ENCODE measurements at places on chromosomes 6 and 20. TPM values are rescaled to one million over a fixed set of nuclear protein-coding genes. Genes with fewer than 3 reads are reported as not detected.

Gene SPTLC3
- total RNA-seq: 5.6 TPM

Gene ECT2L
- not detected for total RNA-seq

Gene FLRT3
- total RNA-seq: 6.9 TPM

Gene SIRPG
- total RNA-seq: not detected

Gene TFAP2D
- total RNA-seq: not detected

DNA sequence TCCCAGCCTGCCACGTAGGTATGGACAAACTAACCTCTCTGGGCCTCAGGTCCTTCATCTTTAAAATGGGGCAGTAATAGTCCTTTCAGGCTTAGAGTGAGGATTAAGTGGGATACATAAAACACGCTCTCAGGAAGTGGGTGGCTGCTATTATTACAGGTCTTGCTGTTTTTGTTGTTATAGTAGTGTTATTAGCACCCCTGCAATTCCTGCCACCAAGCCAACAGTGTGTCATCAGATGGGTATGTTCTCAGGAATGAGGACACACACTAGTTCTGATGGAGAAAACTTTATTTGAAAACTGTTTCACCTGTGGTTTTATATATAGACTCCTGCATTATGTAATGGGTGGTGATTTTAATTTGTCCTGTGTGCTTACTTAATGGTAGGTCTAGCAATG, 131.7 kb downstream of the LRRC1 start:
- H3K27ac ChIP-seq: no peak overlapping the region
- H3K4me1 ChIP-seq: peaks cover 16% of the 10 kb centered on the region
- H3K27me3 ChIP-seq: no peaks in the 10 kb centered on the region
- H3K36me3 ChIP-seq: no peaks in the 10 kb centered on the region
- no peak overlapping the region for H3K4me3 ChIP-seq
- DNase-seq: peak; percentile 72

DNA sequence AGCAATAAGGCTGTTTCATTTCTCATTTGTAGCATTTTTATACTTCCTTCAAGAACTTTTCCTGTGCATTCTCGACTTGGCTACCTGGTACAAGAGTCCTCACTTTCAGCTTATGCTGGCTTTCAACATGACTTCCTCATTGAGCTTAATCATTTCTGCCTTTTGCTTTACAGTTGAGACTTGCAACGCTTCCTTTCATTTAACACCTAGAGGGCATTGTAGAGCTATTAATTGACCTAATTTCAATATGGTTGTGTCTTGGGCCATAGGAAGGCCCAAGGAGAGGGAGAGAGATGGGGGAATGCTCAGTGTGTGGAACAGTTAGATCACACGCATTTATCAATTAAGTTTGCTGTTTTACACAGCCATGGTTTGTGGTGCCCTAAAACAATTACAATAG, 37.2 kb downstream of the SLC22A2 start:
- H3K27me3 ChIP-seq: no peaks in the 10 kb centered on the region

- H3K36me3 ChIP-seq: no peaks in the 10 kb centered on the region
- no peak overlapping the region for H3K4me3 ChIP-seq
- H3K27me3 ChIP-seq: no peaks in the 10 kb centered on the region
- H3K4me1 ChIP-seq: no peaks in the 10 kb centered on the region
- no peak for DNase-seq
- H3K27ac ChIP-seq: no peak overlapping the region
These were observed 58.9 kb downstream of the ID4 start for GRCh38 chr6:19895866-19896692.

GRCh38 chr6:20454204-20454824, 52.6 kb downstream of the E2F3 start:
- H3K4me1 ChIP-seq: peaks cover 9% of the 10 kb centered on the region
- no peak for DNase-seq
- no peak overlapping the region for H3K4me3 ChIP-seq
- H3K27ac ChIP-seq: no peak overlapping the region

DNA sequence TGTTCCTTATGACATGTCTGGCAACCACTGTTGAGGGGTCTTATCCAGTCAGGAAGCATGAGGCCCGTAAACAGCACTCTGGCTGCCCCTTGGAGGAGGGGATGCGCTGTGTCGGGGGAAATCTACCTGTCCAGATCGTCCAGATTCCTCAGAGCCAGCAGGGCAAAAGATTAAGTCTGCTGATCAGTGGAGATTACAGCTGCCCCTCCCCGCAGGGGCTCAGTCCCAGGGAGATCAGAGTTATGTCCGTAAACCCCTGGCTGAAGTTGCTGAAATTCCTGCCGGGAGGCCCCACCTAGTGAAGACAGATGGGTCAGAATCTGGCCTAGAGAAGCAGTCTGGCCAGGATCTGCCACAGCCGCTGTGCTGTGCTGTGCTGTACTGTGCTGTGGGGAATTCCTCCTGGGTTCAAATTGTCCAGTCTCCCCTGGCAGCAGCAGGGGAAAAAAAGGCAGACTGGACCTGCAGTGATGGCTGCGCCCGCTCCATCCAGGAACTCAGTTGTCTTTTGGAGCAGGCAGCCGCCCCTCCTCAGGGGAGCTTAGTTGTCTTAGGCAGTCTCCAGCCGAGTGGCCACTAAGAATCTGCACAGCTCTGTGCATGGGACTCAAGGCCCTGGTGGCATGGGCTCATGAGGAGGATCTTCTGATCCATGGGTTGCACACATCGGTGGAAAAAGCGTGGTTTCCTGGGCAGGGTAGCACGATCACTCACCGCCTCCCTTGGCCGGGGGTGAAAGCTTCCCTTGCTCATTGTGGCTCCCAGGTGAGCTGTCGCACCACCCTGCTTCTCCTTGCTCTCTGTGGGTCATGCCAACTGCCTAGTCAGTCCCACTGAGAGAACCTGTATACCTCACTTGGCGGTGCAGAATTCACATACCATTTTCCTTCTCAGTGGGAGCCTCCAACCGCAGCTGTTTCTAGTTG, 1368.8 kb upstream of the ADGRB3 start:
- H3K27ac ChIP-seq: no peak overlapping the region
- no peak for DNase-seq
- H3K36me3 ChIP-seq: no peaks in the 10 kb centered on the region
- H3K27me3 ChIP-seq: no peaks in the 10 kb centered on the region
- no peaks in the 10 kb centered on the region for H3K4me1 ChIP-seq

- no peak overlapping the region for H3K27ac ChIP-seq
- no peaks in the 10 kb centered on the region for H3K27me3 ChIP-seq
- DNase-seq: no peak
- H3K4me3 ChIP-seq: no peak overlapping the region
- no peaks in the 10 kb centered on the region for H3K36me3 ChIP-seq
These were observed 594.8 kb upstream of the ARID1B start for GRCh38 chr6:156182356-156182755.

DNA sequence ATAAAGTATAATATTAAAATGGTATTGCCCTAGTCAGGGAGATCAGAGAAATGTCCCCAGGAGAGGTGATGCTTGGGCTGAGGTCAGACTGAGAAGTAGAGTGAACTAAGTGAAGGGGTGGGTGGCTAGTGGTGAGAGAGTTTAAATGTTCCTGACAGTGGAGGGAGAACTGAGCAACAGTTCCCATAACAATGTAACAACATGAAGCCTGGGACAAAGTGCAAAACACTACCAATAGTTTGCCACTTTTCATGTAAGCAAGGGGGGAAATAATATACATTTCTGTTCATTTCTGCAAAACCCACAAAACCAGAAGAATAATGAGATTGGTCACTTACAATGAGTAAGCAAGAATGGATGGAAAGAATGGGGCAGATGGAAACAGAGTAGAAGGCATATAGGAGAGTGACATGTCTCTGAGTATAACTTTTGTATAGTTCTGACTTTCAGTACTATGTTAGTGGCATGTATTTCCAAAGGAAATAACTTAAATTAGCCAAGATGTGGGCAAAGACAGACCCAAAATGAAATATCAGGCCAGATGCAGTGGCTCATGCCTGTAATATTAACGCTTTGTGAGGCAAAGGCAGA, 13.3 kb upstream of the FAXC start:
- H3K4me3 ChIP-seq: no peak overlapping the region
- peaks cover 3% of the 10 kb centered on the region for H3K27me3 ChIP-seq
- no peak for DNase-seq
- H3K36me3 ChIP-seq: no peaks in the 10 kb centered on the region
- H3K27ac ChIP-seq: no peak overlapping the region

GRCh38 chr6:99739526-99739925, 132.9 kb downstream of the PRDM13 start:
- no peaks in the 10 kb centered on the region for H3K4me1 ChIP-seq
- H3K27ac ChIP-seq: no peak overlapping the region

DNA sequence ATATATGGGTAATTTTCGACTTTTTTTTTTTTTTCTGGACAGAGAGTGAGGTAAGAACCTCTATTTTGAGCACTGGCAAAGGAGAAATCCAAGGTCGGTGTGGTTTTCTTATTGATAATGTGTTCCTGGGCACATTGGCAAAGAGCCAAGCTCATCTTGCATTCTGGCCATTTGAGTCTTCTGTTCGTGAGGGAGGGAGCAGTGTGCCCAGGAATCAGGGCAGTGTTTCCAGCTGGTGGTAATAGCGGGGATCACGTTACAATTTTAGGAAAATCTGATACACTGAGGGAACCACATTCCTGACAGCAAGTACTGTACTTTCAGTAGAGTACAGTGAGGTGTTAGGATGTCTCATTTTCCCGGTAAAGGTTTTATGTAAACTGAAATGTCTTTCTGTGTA, 442.3 kb upstream of the MAP3K7 start:
- no peak overlapping the region for H3K4me3 ChIP-seq
- no peaks in the 10 kb centered on the region for H3K4me1 ChIP-seq
- no peak overlapping the region for H3K27ac ChIP-seq

- no peak overlapping the region for H3K27ac ChIP-seq
- no peak overlapping the region for H3K4me3 ChIP-seq
- no peaks in the 10 kb centered on the region for H3K27me3 ChIP-seq
These were observed 184.9 kb upstream of the TSHZ2 start for GRCh38 chr20:52787216-52787615.

- no peak for DNase-seq
- no peaks in the 10 kb centered on the region for H3K4me1 ChIP-seq
- no peak overlapping the region for H3K27ac ChIP-seq
- H3K4me3 ChIP-seq: no peak overlapping the region
- H3K36me3 ChIP-seq: no peaks in the 10 kb centered on the region
These were observed 32.7 kb upstream of the CST7 start for GRCh38 chr20:24916412-24916811.

- H3K27ac ChIP-seq: peak overlapping the region; percentile 64
- DNase-seq: peak; percentile 46
- H3K27me3 ChIP-seq: no peaks in the 10 kb centered on the region
- peaks cover 35% of the 10 kb centered on the region for H3K4me1 ChIP-seq
- H3K4me3 ChIP-seq: no peak overlapping the region
These were observed 607.3 kb upstream of the CITED2 start for GRCh38 chr6:139981768-139982181.

- DNase-seq: peak; percentile 50
- H3K27ac ChIP-seq: peak overlapping the region; percentile 26
- no peaks in the 10 kb centered on the region for H3K36me3 ChIP-seq
- no peaks in the 10 kb centered on the region for H3K27me3 ChIP-seq
- H3K4me1 ChIP-seq: peaks cover 3% of the 10 kb centered on the region
These were observed 784 bp downstream of the FKBP5 start for GRCh38 chr6:35687658-35688604.

- H3K4me1 ChIP-seq: no peaks in the 10 kb centered on the region
- no peak for DNase-seq
- H3K36me3 ChIP-seq: no peaks in the 10 kb centered on the region
- H3K27ac ChIP-seq: no peak overlapping the region
These were observed 11.4 kb downstream of the CAPN11 start for GRCh38 chr6:44169886-44170570.

- H3K27me3 ChIP-seq: no peaks in the 10 kb centered on the region
- DNase-seq: no peak
- H3K27ac ChIP-seq: no peak overlapping the region
- H3K36me3 ChIP-seq: peaks cover 45% of the 10 kb centered on the region
These were observed 10.8 kb downstream of the DDX27 start for GRCh38 chr20:49230021-49230420.

- no peaks in the 10 kb centered on the region for H3K36me3 ChIP-seq
- no peaks in the 10 kb centered on the region for H3K4me1 ChIP-seq
- no peak overlapping the region for H3K27ac ChIP-seq
- DNase-seq: no peak
These were observed 556.5 kb downstream of the DHX35 start for GRCh38 chr20:39518654-39519053.

DNA sequence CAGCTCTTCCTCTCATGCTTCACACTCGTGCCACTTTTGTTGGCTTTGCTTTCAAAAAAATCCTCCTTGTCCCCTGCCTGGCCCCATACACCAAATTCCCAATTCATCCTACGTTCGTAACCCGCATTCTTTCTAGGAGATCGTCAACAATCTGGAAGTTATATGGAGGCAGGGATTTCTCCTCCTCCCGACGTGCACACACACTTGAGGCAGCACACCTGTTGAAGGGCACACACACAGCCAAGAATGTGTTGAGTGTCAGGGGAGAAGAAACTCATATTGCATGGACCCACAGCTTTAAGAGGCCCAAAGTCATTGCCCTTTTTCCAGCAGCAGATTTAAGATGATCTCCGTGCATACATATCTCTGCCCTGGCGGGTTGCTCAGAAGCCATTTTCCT, 28.9 kb downstream of the THBS2 start:
- H3K4me1 ChIP-seq: peaks cover 9% of the 10 kb centered on the region
- H3K4me3 ChIP-seq: no peak overlapping the region
- peak overlapping the region; percentile 27 for H3K27ac ChIP-seq
- H3K36me3 ChIP-seq: peaks cover 46% of the 10 kb centered on the region

- peaks cover 3% of the 10 kb centered on the region for H3K27me3 ChIP-seq
- H3K36me3 ChIP-seq: no peaks in the 10 kb centered on the region
- H3K27ac ChIP-seq: no peak overlapping the region
- no peaks in the 10 kb centered on the region for H3K4me1 ChIP-seq
These were observed 22.7 kb upstream of the SCRT2 start for GRCh38 chr20:698276-698675.

DNA sequence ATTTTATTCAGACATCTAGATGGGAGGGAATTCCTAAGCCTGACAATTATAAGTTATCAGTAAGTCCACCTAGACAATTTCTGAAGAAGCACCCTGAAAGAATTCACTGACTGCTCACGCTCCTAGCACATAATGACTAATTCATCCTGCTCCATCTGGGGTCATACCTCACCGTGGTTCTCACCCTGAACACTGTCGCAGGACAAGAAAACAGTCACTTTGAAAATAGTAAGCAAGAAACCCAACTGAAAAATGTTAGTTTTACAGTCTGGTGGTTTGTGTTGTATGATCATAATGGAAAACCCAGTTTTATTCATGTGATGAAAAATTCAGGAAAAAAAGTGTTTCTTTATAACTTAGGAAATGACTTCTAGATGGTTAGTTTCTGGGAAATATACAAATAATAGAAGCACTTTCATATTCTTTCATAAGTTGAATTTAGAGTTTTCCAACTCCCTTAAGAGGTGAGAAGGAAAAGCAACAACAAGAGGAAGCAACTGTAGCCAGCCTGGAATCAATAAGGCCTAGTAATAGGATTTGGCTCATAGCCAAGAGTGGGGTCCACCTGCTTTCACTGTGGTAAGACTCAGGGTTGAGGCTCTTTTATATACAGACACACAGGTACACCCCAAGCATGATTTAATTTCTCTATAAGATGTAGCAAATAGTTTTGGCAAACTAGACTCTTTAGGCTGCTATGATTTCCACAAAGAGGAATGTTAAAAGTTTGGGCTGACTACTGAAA, 94.1 kb downstream of the HIVEP2 start:
- peaks cover 41% of the 10 kb centered on the region for H3K4me1 ChIP-seq
- H3K27me3 ChIP-seq: no peaks in the 10 kb centered on the region
- peak; percentile 58 for DNase-seq
- H3K27ac ChIP-seq: peak overlapping the region; percentile 69
- H3K36me3 ChIP-seq: no peaks in the 10 kb centered on the region

- DNase-seq: no peak
- peaks cover 6% of the 10 kb centered on the region for H3K27me3 ChIP-seq
- no peaks in the 10 kb centered on the region for H3K4me1 ChIP-seq
- no peak overlapping the region for H3K27ac ChIP-seq
- no peaks in the 10 kb centered on the region for H3K36me3 ChIP-seq
These were observed 302.8 kb downstream of the THBS2 start for GRCh38 chr6:168950858-168951214.
